ENCODE measurements at places on chromosomes 13 and 19.
A peak's percentile ranks its signal among the peaks of the same experiment; 100 is the strongest.

DNA sequence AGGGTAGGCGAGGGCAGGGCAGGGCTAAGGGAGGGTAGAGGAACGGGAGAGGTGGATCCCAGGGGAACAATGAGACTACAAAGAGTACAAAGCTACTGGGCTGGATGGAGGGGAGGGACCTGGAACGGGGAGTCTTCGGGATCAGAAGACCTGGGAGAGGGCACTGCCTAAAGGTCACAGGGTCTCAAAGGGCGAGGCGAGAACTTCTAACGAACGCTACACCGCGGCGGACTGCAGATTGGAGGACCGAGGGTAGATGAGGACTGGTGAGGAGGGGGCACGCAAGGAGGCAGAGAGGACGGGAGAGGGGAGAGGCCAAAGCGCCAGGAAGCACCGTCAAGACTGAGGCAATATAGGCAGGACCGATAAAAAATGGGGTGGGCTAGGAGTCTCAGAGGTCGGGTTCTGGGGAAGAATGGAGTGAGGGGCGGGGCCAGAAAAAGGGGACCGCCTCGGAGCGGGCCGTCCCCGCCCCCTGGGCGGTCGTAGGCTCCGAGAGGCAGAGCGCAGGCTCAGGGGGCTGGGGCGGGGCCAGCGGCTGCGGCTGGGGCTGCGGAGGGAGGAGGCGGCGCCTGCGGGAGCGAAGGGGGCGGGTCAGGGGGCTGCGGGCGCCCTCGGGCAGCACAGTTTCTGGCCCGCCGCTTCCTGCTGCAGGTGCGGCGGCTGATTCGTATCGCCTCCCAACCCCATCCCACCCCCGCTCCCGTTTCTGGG, 1.3 kb upstream of the KCNC3 start:
- DNase-seq, result peak; percentile 95

DNA sequence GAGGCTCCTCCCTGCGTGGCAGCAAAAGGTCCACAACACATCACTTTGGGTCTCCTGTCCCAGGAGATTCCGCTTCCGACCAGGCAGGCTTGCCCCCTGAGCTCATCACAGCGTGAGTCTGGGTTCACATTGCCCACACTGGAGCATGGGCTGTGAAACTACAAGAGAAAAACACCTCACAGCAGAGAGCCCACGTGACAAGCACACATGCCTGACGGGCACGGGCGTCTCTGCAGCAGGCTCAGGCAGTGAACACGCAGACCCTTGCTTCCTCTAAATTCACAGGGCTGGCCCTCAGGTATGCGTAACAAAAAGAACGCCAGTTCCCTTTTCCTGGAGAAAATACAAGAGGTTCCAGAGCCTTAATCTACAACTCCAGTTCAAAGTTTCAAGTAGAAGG, 41.9 kb downstream of the RASA3 start:
- DNase-seq, result no peak

- DNase-seq, result no peak
Measured at GRCh38 chr19:30069535-30070197, 127.6 kb downstream of the URI1 start.

GRCh38 chr13:66887088-66887487, 343.0 kb downstream of the PCDH9 start:
- no peak for DNase-seq

DNA sequence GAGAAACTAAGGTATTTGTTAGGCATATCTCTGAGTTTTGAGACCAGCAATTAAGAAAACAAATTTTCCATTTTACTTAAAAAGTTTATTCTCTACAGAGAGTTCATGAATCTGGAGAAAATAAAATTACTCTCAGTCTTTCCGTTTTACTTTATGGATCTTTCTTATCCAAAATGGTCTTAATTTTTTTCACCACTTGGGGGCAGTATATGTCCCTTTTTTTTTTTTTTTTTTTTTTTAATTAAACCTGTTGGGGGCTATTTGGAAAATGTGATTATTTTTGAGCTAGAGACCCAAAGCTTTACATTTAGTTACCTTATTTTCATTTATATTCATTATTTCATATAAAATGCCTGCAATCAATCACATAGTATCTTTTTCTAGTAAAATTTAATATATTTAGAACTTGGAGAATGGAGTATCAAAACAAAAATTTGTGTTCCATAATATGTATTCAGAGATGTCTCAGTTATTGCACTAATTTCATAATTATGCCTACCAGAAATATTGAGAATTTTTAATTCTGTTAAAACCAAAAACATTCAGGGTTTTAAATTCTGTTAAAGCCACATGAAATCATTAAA, 27.1 kb downstream of the PIBF1 start:
- DNase-seq, result peak; percentile 3

GRCh38 chr19:27392027-27392632, 1820.8 kb downstream of the UQCRFS1 start:
- no peak for DNase-seq

GRCh38 chr13:95535243-95535642, 17.3 kb upstream of the CLDN10 start:
- peak; percentile 11 for DNase-seq

DNA sequence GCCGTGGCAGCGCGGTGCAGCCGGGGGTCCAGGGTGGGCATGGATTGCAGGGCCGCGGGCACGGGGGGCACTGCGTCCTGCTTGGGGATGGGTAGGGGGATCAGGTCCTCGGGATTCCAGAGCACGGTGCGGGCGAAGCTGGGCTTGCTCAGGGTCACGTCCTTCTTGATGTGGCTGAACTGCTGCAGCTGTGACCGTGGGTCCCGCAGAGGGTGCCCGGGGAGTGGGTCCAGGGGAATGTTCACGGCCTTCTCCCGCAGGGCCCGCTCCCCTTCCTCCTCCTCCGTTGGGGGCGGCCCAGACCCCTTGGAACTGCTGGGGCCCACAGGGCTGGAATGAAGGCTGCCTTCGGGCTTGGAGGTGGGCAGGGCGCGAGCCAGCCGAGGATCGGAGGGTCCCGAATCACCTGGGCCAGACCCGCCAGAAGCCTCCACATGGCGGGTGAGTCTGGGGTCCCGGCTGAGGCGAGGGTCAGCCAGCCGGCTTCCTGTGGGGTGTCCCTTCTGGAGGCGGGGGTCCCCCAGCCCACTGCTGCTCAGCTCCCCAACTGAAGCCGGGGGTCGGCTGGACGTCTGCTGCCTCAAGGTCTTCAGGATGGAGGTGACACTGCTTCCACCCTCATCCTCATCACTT, 18.9 kb upstream of the TMEM160 start:
- DNase-seq, result no peak

GRCh38 chr19:9797871-9798270, 21.0 kb downstream of the FBXL12 start:
- no peak for DNase-seq

DNA sequence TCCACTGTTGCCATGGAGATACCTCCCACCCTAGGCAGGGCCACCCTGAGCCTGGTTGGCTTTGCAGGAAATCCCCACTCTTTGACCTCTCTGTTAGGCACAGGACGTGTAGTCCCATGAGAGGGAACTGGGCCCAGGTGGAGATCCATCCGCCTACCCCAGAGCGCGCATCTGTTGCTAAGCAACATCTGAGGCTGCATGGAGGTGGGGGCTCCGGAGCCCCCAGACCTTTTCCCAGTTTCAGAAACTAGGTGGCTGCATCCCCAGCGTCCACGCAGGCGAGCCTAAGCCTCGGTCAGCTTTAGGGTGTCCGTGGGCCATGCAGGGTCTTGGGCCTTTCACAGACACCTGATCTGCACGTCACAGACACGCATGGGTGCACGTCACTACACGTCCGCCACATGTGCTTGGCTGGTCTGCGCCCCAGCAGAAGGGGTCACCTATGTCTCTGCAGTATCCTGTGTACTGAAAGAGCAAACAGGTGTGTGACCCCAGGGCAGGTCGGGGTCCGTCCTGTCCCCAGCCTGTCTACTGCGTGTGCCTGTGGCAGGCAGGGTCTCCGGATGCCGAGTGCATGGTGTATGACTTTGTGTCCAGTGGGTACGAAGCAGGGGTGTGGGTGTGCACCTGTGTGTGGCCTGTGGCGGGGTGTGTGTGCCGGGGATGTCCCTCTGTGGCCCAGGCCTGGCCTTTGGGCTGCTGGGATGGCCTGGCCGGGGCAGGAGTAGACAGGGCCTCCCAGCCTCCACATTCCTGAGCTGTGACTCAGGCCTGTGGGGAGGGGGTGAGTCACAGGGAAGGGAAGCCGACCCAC, 4.1 kb upstream of the CIRBP start:
- DNase-seq, result no peak

- DNase-seq, result peak; percentile 69
Measured at GRCh38 chr19:39410017-39410830, 2.2 kb upstream of the PLEKHG2 start.

GRCh38 chr19:8831832-8832131, 322 bp downstream of the ZNF558 start:
- DNase-seq, result no peak

GRCh38 chr13:109786457-109787134, at the start of gene IRS2:
Gene IRS2, minus strand, starts transcription at chr13:109786583. Its CDS starts 530 bp downstream, at chr13:109786053.
- peak; percentile 91 for DNase-seq

GRCh38 chr13:61728471-61728870, 312.8 kb upstream of the PCDH20 start:
- no peak for DNase-seq

- no peak for DNase-seq
Measured at GRCh38 chr19:16463991-16464575, 7.7 kb downstream of the EPS15L1 start.

DNA sequence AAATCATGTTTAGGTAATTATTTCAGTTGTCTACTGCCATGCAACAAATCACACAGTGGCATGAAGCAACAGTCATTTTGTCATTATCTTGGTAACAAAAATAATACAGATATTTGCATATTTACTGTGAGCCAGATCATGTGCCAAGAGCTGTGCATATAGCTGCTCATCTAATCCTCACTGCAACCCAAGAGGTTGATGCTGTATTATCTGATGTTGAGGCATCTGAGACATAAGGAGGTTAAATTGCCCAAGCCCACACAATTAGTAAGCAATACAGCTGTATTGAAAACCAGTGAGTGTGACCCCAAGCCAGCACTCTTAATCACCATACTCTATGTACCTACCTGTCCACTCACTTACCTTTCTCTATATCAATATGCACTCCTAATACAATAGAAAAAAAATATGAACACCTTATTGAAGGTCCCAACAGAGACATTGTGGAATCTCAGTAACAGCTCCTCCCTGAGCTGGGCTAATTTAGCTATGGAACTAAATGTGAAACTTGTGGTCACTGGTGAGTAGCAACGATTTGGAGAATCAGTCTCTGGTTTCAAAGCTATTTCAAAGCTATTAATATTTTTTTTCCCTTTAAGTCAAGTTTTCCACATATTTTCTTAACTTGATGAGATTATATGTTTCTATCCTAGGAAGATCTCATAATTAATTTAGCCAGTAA, 185.2 kb downstream of the KLF12 start:
- no peak for DNase-seq

DNA sequence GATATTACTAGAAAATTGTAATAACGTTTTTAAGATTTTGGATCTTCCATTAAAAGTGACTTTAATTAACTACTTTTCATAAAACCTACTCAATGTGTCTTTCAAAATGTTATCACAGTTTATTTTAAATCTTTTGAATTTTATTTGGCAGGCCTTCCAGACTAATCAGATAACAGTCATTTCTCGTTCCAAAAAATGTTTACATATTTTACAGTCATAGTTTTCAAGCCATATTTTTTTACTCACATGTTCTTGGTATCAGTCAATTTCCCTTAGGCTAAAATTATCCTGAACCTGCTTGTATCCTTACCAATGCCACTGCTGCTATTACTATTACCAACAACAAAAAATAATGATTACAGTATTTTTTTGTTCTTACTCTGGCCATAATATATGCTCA, 1783.5 kb downstream of the SLITRK5 start:
- no peak for DNase-seq

- DNase-seq, result peak; percentile 74
Measured at GRCh38 chr19:1000095-1000494, at the start of gene GRIN3B. Gene GRIN3B, plus strand, starts transcription at chr19:1000419. Its CDS starts 19 bp downstream, at chr19:1000438.

GRCh38 chr19:30666301-30666803, 294.2 kb downstream of the ZNF536 start:
- DNase-seq, result peak; percentile 51

DNA sequence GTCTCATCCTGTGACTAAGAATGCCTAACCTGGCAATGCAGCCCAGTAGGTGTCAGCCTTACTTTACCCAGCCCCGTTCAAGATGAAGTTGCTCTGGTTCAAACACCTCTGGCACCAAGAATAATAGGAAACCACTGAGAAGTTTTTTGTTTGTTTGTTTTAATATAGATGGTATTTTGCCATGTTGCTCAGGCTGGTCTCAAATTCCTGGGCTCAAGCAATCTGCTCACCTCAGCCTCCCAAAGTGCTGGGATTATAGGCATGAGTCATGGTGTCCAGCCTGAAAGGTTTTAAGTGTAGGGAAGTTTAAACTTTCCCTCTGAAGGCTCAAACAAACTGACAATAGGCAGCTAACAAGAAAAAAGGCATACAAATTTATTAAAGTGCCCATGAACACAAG, 51.2 kb upstream of the ABCC4 start:
- no peak for DNase-seq

DNA sequence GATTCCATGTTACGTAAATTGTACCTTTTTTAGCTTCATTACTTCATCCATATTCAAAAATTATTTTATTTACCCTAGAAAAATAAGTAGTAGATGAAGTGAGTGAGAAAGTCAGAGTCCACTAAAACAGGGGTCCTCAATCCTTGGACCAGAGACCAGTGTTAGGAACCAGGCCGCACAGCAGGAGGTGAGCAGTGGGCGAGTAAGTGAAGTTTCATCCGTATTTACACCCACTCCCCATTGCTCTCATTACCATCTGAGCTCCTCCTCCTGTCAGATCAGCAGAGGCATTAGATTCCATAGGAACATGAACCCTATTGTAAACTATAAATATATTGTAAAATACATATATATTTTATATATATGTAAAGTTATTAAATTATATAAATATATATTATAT, 119.0 kb downstream of the PAN3 start:
- DNase-seq, result no peak

DNA sequence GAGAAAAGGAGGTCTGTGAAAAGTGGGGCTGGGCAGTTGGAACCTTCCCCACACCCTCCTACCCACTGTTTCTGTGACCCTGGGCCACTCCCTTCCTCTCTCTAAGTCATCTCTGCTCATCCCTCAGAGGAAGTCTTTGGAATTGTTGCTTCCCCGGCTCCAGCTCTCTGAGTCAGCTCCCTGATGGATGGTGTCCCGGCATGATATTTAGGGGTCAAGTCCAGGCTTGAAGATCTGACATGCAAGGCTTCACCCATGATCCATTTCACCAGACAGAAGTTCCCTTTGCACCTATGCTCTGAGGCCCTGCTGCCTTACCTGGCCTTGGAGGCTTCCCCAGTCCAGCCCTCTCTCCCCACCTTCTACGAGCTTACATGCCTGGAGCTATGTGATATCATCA, 13.3 kb downstream of the EXOC3L2 start:
- DNase-seq, result no peak

DNA sequence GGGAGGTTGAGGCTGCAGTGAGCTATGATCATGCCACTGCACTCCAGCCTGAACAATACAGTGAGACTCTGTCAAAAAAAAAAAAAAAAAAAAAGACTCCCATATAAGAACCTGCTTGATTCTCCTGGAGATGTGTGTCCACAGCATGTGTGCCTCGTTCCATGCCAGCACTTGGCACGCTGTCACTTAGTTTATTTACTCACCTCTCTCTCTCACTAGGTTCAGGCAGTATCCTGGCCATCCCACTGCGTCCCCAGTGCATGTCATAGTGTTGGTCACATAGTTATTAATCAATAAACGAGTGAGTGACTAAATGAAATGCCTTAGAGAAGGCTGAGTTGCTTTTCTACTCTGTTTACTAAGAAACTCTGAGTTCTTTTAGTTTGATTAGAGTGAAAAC, 79.1 kb upstream of the GPR12 start:
- DNase-seq, result no peak
